ENCODE measurements at places on chromosomes 1 and 21. TPM values are rescaled to one million over a fixed set of nuclear protein-coding genes. Genes with fewer than 3 reads are reported as not detected.

- H3K36me3 ChIP-seq: peaks cover 71% of the 10 kb centered on the region
- no peaks in the 10 kb centered on the region for H3K27me3 ChIP-seq
- no peak overlapping the region for H3K27ac ChIP-seq
- DNase-seq: no peak
- no peak overlapping the region for H3K4me3 ChIP-seq
These were observed 41.4 kb downstream of the YARS1 start for GRCh38 chr1:32775640-32776337.

Gene RBM11
- total RNA-seq: 0.30 TPM

DNA sequence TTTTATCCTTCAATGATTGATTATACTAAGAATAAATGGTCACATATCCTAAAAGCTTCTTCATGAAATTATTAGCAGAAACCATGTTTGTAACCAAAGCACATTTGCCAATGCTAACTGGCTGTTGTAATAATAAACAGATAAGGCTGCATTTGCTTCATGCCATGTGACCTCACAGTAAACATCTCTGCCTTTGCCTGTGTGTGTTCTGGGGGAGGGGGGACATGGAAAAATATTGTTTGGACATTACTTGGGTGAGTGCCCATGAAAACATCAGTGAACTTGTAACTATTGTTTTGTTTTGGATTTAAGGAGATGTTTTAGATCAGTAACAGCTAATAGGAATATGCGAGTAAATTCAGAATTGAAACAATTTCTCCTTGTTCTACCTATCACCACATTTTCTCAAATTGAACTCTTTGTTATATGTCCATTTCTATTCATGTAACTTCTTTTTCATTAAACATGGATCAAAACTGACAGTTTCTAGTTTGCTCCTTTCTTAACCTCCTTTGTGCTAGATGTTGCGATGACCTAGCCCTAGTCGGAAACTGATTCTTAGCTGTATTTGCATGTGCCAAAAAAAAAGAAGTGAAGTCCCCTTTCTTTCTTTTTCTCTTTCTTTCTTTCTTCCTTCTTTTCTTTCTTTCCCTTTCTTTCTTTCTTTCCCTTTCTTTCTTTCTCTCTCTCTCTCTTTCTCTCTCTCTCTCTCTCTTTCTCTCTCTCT is 45.1 kb downstream of the MAP3K7CL start:
- peak overlapping the region; percentile 62 for H3K27ac ChIP-seq
- no peaks in the 10 kb centered on the region for H3K27me3 ChIP-seq
- no peak for DNase-seq
- H3K36me3 ChIP-seq: no peaks in the 10 kb centered on the region
- no peak overlapping the region for H3K4me3 ChIP-seq
- H3K4me1 ChIP-seq: peaks cover 24% of the 10 kb centered on the region

DNA sequence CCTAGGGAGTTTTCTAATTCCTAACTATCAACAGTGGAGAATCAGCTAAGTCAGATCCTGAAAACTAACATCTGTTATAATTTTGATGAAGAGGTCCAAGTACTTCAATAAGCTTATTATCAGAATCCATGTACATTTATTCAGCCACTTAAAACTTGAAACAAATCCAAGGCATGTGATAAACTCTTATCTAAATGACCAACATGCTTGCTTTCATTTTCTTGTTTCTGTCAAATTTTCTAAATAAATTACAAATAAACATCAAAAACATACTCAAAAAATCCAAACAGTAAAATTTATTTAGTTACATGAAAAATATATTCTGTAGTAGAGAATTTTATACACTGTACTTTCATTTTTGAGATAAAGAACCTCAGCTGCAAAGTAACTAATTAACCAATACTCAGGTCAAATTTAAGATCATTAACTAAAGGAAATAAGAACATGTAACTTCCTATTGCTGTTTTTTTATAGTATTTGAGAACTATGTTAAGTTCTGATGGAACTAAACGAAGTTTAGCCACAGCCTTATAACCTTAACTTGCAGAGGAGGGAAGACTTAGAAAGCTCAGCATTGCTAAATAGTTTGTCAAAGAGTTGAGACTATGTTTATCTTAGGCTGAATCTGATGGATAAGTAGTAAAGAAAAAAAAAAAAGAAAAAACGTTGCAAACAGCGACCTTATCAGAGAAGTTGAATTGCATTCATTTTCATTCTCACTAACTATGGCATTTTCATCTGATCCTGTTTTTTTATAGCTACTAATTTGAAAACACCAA is 44.9 kb downstream of the SYNJ1 start:
- peaks cover 54% of the 10 kb centered on the region for H3K36me3 ChIP-seq
- peaks cover 13% of the 10 kb centered on the region for H3K4me1 ChIP-seq
- DNase-seq: no peak
- H3K27me3 ChIP-seq: no peaks in the 10 kb centered on the region
- no peak overlapping the region for H3K4me3 ChIP-seq

DNA sequence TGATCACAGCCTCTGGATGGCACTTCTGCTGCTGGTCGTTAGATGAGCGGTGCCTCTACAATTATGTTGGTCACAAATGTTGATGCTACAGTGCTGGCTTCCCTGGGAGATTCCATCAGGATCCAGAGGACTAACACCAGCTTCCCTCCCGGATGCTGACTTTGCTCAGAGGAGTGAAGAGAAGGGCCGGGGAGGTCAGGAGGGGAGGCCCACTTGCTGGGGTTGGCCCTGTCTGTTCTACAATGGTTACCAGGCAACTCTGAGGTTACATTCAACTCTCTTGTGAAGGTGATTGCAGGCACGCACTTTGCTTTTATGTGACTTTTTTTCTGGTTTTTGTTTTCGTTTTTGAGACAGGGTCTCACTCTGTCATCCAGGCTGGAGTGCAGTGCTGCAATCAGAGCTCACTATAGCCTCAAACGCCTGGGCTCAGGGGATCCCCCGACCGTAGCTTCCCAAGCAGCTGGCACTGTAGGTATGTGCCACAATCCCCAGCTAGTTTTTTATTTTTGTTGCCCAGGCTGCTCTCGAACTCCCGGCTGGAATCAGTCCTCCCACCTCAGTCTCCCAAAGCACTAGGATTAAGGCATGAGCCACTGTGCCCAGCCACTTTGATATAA is 112.5 kb downstream of the ADSS2 start:
- H3K36me3 ChIP-seq: no peaks in the 10 kb centered on the region
- peaks cover 21% of the 10 kb centered on the region for H3K27me3 ChIP-seq
- DNase-seq: no peak
- no peaks in the 10 kb centered on the region for H3K4me1 ChIP-seq
- H3K4me3 ChIP-seq: no peak overlapping the region
- H3K27ac ChIP-seq: no peak overlapping the region

Gene NAXE
- 102 TPM for total RNA-seq

Gene FCGR3B
- total RNA-seq: 1.5 TPM

GRCh38 chr1:1908506-1908791 is 6.6 kb upstream of the CALML6 start:
- H3K4me3 ChIP-seq: peak overlapping the region; percentile 87
- H3K36me3 ChIP-seq: no peaks in the 10 kb centered on the region
- peak overlapping the region; percentile 94 for H3K27ac ChIP-seq
- H3K4me1 ChIP-seq: peaks cover 41% of the 10 kb centered on the region
- H3K27me3 ChIP-seq: no peaks in the 10 kb centered on the region

DNA sequence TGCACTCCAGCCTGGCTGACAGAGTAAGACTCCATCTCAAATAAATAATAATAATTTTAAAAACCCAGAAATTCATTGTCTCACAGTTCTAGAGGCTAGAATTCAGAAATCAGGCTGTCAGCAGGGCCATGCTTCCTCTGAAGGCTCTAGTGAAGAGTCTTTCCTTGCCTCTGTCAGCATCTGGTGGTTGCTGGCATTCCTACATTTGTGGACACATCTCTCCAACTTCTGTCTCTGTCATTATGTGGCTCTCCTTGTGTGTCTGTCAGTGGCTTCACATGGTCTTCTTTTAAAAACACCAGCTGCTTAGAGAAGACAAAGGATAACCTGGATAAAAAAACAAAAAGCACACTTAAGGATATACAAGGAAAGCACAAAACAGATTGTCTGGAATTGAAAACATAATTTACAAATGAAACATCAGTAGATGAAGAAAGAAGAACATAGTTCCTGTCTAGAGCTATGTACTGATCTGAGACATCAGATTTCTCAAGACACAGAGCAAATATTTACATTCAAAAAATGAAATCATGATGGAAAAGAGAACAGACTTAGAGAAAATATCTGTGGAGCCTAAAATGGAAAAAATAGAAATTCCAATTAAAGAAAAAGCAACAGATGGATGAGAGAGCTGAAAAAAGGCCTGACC is 32.7 kb upstream of the ASB17 start:
- no peaks in the 10 kb centered on the region for H3K4me1 ChIP-seq
- peaks cover 4% of the 10 kb centered on the region for H3K27me3 ChIP-seq
- no peak overlapping the region for H3K27ac ChIP-seq
- H3K36me3 ChIP-seq: no peaks in the 10 kb centered on the region

DNA sequence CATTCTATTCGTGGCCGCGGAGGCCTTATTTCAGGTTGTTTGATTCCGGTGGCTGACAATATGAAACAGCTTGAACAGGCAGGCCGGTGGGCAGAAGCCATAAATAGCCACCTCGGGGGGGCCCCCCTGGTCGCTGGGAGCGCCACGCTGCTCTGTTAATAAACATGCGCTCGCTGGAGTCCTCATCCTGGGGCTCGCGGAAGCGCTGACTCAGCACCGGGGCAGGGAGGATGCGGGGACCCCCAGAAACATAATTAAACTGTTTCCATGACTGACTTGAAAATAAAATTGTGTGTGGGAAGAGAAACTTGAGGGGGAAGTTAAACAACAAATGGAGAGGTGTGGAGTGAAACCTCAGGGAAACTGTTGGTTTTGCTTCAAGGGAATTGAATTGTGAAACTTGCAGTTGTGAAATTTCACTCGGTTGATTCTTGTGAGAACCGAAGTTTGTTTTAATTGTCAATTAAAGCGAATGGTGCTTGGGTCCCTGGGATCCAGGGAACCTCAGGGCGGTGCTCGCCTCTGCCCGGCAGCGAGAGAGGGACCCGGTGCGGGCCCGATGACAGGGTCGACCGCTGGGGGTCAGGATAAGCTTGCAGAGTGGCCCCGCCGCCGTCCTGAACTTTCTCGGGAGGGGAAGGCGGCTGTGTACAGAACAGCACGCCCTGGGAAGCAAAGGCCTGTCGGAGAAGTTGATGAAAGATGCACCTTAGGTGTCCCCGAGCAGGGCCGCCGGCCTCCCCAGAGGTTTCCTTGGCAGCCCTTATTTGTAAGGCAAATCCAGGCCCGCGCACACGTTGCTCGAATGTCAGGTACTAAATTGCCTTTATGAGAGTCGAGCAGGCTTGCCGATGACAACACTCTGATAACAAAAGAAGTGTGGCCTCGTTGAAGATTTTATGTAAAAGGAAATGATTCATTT is 176.9 kb upstream of the LMO4 start:
- no peaks in the 10 kb centered on the region for H3K36me3 ChIP-seq
- peaks cover 37% of the 10 kb centered on the region for H3K4me1 ChIP-seq
- DNase-seq: peak; percentile 78
- peak overlapping the region; percentile 73 for H3K27ac ChIP-seq
- peak overlapping the region; percentile 59 for H3K4me3 ChIP-seq

DNA sequence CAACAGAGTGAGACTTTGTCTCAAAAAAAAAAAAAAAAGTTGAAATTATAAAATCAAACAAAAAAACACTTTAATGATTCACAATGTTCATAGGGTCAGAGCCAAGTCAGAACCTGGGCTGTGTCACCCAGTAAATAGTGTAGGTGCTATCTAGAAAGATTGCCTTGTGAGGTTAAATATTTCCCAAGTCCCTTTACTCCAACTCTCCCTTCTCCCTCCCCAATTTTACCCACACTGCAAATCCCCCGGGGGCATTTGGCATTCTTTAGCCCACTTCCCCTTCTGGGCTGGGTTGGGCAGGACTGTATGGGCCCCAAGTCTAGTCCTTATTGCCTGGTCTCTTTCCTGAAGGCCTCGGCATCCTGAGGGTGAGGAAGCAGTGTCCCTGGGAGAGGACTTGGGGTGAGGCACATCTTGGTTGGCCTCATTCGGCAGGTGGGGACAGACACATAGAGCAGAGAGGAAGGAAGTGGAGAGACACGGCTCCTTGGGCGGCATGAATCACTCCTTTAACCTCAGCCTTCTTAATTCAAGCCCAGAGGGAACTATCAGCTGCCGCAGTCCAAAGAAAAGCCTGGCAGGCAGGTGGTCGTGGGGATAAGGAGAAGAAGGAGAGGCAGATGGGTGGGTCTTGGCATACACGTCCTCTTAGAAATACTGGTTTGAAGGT is 8.2 kb downstream of the ADORA1 start:
- H3K36me3 ChIP-seq: no peaks in the 10 kb centered on the region
- H3K4me1 ChIP-seq: peaks cover 20% of the 10 kb centered on the region
- no peak for DNase-seq
- H3K27me3 ChIP-seq: no peaks in the 10 kb centered on the region
- H3K27ac ChIP-seq: no peak overlapping the region

GRCh38 chr1:1305300-1306069 is 2.2 kb downstream of the ACAP3 start:
- peaks cover 61% of the 10 kb centered on the region for H3K4me1 ChIP-seq
- H3K36me3 ChIP-seq: peaks cover 9% of the 10 kb centered on the region
- peak overlapping the region; percentile 99 for H3K27ac ChIP-seq
- no peaks in the 10 kb centered on the region for H3K27me3 ChIP-seq
- H3K4me3 ChIP-seq: peak overlapping the region; percentile 81

Gene BLACAT1
- total RNA-seq: not detected

DNA sequence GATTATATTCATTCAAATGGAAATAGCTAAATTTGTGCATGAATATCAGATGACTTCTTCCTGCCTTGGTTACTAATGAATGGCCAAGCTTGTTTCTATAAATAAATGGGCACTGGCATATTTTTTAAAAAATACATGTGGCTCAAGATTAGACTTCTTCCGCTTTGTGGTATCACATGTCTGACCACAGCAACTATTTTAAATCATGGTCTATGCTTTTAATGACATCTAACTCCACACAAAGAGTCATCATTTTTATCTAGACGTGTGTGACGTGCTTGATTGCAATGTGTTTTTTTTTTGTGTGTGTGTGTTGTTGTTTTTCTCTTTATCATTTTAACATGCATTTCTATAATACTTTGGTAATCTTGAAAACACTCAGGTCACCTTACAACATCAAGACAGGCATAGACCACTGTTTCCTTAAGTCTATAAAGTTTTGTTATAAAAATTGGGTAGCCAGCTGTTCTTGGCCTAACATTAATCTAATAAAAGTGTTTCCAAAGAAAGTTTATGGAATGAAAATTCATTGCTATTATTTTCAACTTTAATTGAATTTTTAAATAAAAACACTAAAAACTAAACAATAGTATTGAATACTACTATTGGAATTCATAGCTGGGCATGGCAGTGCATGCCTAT is 29.5 kb downstream of the RGS1 start:
- H3K4me3 ChIP-seq: no peak overlapping the region
- no peak overlapping the region for H3K27ac ChIP-seq
- no peaks in the 10 kb centered on the region for H3K27me3 ChIP-seq
- DNase-seq: no peak
- H3K36me3 ChIP-seq: no peaks in the 10 kb centered on the region

GRCh38 chr1:203181586-203182386 is 4.7 kb downstream of the CHI3L1 start:
- no peak overlapping the region for H3K27ac ChIP-seq
- peaks cover 4% of the 10 kb centered on the region for H3K4me1 ChIP-seq
- H3K36me3 ChIP-seq: no peaks in the 10 kb centered on the region
- DNase-seq: no peak
- no peak overlapping the region for H3K4me3 ChIP-seq
